Aorta (tissue), 5 donors: ENCODE measurements at places on chromosomes 11 and 22. TPM values are rescaled to one million over a fixed set of nuclear protein-coding genes. Genes with fewer than 3 reads are reported as not detected.
A peak's percentile ranks its signal among the peaks of the same experiment; 100 is the strongest.

DNA sequence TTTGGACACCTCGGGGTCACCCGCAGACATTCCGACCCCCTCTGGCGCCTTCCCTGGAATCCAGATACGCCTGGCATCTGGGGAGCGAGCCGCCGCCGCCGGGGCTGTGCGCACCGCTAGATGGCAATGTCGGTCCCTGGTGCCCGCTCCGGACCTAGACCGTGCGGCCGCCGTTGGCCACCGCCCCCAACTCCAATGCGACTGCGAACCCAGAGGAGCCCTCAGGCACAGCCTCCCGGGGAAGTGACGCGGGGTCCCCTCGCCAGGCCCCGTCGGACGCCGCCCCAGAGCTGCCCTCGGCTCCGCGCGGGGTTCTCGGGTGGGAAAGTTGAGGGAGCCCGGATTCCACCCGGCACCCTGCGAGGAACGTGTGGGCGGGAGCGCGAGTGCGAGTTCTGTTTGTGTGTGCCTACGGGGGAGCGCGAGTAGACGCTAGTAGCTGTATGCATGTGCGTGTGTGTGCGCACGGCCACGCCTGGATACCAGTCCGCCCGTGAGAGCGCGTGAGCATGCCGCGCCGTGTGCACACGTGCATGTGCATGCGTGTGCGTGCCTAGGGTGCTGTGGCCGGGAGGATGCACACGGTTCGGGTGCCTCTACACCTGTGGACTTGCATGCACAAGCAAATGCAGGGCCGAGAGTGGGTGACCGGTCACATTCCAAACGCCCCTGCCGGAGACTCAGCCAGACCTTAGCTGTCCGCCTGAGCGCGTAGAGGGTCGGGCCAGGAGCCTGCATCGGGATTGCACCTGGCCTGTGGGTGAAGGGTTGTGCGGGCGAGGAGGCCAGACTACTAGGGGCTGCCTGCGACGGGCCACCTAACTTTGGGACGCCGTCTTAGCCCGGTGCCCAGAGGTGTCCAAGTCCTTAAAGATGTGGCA, 1.9 kb downstream of the CHRM4 start:
- DNase-seq, result peak; percentile 81
- no peaks in the 10 kb centered on the region for H3K27me3 ChIP-seq
- no peak overlapping the region for H3K27ac ChIP-seq
- no peak overlapping the region for H3K4me3 ChIP-seq
- H3K36me3 ChIP-seq, result no peaks in the 10 kb centered on the region

GRCh38 chr11:57143459-57143858, 38.3 kb upstream of the LRRC55 start:
- no peak overlapping the region for H3K27ac ChIP-seq
- no peaks in the 10 kb centered on the region for H3K36me3 ChIP-seq
- no peak for DNase-seq
- no peak overlapping the region for H3K4me3 ChIP-seq
- H3K4me1 ChIP-seq, result no peaks in the 10 kb centered on the region

- no peaks in the 10 kb centered on the region for H3K27me3 ChIP-seq
- peak within 1 kb of the TSS; percentile 70 for H3K4me3 ChIP-seq
- H3K27ac ChIP-seq, result no peak within 1 kb of the TSS
- DNase-seq, result peak; percentile 98
Observed at GRCh38 chr22:35399678-35400500, at the start of gene MCM5. MCM5 (plus strand) TSS chr22:35400140; CDS start chr22:35400439, 299 bp downstream.

- H3K4me3 ChIP-seq, result no peak overlapping the region
- no peak overlapping the region for H3K27ac ChIP-seq
- H3K27me3 ChIP-seq, result no peaks in the 10 kb centered on the region
- no peaks in the 10 kb centered on the region for H3K4me1 ChIP-seq
- no peak for DNase-seq
Observed at GRCh38 chr11:95443386-95443785, 212.4 kb upstream of the SESN3 start.

VWCE gene
- total RNA-seq, result 3.0 TPM

DNA sequence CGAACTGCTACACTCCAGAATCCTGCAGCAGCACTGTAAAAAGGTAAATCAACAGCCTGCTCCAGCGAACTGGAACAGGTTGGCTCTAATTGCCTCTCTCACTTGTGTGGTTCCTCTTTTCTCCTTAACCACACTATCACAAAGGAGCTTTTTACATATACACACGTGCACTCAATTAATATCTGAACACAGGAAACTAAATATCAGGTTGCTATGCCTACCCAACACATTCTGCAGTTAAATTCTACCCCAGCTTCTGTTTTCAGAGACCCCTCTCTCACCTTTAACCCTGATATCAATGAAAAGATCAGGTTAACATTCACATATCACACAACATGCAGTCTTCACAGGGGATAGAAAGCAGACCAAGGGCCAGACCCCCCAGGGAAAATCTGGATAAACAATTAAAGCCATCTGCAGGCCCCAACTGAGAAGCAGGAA, 11.0 kb downstream of the RBFOX2 start:
- H3K4me1 ChIP-seq, result peaks cover 6% of the 10 kb centered on the region
- no peak overlapping the region for H3K4me3 ChIP-seq
- no peaks in the 10 kb centered on the region for H3K27me3 ChIP-seq

GRCh38 chr11:102184269-102184987, 74.2 kb downstream of the YAP1 start:
- no peak overlapping the region for H3K27ac ChIP-seq
- H3K36me3 ChIP-seq, result no peaks in the 10 kb centered on the region
- no peak for DNase-seq
- H3K27me3 ChIP-seq, result no peaks in the 10 kb centered on the region
- H3K4me3 ChIP-seq, result no peak overlapping the region

GRCh38 chr11:126102436-126102981, 39.8 kb upstream of the CDON start:
- no peaks in the 10 kb centered on the region for H3K36me3 ChIP-seq
- H3K27ac ChIP-seq, result no peak overlapping the region
- no peak for DNase-seq
- no peaks in the 10 kb centered on the region for H3K4me1 ChIP-seq

ANO9 gene
- 1.3 TPM for total RNA-seq

- peaks cover 12% of the 10 kb centered on the region for H3K4me1 ChIP-seq
- no peaks in the 10 kb centered on the region for H3K36me3 ChIP-seq
- H3K4me3 ChIP-seq, result no peak overlapping the region
- DNase-seq, result no peak
- no peak overlapping the region for H3K27ac ChIP-seq
- no peaks in the 10 kb centered on the region for H3K27me3 ChIP-seq
Observed at GRCh38 chr22:24463071-24463760, 31.9 kb upstream of the UPB1 start.

- H3K27me3 ChIP-seq, result no peaks in the 10 kb centered on the region
- no peaks in the 10 kb centered on the region for H3K36me3 ChIP-seq
- DNase-seq, result no peak
- H3K4me3 ChIP-seq, result no peak overlapping the region
- no peaks in the 10 kb centered on the region for H3K4me1 ChIP-seq
- H3K27ac ChIP-seq, result no peak overlapping the region
Observed at GRCh38 chr11:109708184-109708583, 286.2 kb downstream of the C11orf87 start.

GRCh38 chr11:127000291-127000968, at the start of gene KIRREL3:
KIRREL3 (minus strand) TSS chr11:127000770.
- H3K4me3 ChIP-seq, result no peak within 1 kb of the TSS
- no peaks in the 10 kb centered on the region for H3K27me3 ChIP-seq
- DNase-seq, result no peak
- no peak within 1 kb of the TSS for H3K27ac ChIP-seq
- H3K4me1 ChIP-seq, result no peaks in the 10 kb centered on the region

- H3K36me3 ChIP-seq, result no peaks in the 10 kb centered on the region
- H3K4me1 ChIP-seq, result no peaks in the 10 kb centered on the region
- no peak for DNase-seq
- H3K27me3 ChIP-seq, result no peaks in the 10 kb centered on the region
Observed at GRCh38 chr11:20374741-20375300, 11.3 kb downstream of the HTATIP2 start.

- no peaks in the 10 kb centered on the region for H3K4me1 ChIP-seq
- no peak for DNase-seq
- no peaks in the 10 kb centered on the region for H3K27me3 ChIP-seq
- H3K4me3 ChIP-seq, result no peak overlapping the region
Observed at GRCh38 chr11:3995307-3995706, 99.3 kb upstream of the RRM1 start.

DNA sequence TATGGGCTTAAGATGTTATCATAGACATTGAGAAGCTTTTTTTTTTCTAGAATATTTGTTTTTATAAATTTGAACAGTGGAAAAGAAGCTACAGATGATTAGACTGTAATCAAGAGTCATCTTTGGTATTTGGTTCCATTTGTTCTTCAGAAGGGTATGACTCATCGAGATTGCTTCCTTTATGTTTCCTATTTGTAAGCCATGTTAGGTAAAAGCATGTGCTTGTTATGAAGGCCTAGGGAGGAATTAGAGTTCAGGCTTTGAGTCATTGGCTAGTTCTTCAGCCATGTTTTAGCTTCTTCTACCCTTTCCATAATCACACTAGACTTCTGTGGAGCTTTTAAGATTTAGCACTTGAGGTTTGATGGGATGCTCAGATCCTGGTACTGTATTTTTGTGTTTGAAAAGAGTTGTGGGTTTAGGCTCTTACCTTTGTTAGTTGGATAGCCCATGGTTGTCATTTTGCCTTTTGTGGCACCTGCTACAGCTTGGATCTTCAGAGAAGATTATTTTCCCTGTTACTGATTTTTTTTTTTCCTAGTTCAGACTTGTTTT, 44.3 kb downstream of the POLD3 start:
- H3K27me3 ChIP-seq, result no peaks in the 10 kb centered on the region
- DNase-seq, result no peak
- H3K36me3 ChIP-seq, result no peaks in the 10 kb centered on the region
- H3K4me3 ChIP-seq, result no peak overlapping the region
- no peak overlapping the region for H3K27ac ChIP-seq

DNA sequence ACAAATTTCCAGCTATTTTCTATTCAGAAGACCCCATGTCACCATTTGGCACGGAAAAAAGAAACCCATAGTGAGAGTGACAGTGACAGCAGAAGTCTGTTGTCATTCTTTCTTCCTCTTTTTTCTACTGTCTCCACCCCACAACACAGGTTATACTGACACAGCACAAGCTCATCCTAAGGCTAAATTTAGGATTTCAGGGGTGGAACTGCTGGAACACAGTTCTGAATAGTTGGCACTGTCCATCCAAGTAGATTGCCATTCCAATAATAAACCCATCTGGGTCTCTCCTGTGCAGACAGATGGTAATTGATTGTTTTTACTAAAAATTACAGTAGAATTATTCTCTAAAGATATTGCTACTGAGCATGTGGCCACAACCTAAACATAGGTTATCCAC, 95.2 kb upstream of the C11orf87 start:
- H3K27ac ChIP-seq, result no peak overlapping the region
- H3K4me3 ChIP-seq, result no peak overlapping the region
- no peaks in the 10 kb centered on the region for H3K36me3 ChIP-seq
- H3K27me3 ChIP-seq, result no peaks in the 10 kb centered on the region

SPTBN2 gene
- 1.7 TPM for total RNA-seq

MLC1 gene
- total RNA-seq, result 0.39 TPM

DNA sequence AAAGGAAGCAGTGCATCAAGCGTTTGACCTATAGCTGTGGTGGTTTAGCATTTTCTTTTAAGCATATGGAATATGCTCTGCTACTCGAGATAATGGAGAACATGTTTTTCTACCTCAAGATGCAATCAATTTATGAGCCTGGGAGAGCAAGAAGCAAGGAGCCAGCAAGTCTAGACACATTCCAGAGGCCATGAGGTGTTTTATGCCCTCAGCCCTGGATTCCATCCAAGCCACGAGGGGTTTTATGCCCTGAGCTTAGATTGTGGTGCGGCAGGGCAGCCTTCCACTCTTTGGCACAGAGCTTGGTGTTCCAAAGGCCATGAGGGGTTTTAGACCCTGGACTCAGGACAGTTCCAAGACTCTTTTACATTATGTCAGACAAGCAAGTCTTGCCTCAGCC, 11.7 kb upstream of the DNAJB13 start:
- no peak overlapping the region for H3K27ac ChIP-seq
- no peak overlapping the region for H3K4me3 ChIP-seq
- no peaks in the 10 kb centered on the region for H3K4me1 ChIP-seq
- DNase-seq, result no peak
- no peaks in the 10 kb centered on the region for H3K36me3 ChIP-seq
- no peaks in the 10 kb centered on the region for H3K27me3 ChIP-seq

DNA sequence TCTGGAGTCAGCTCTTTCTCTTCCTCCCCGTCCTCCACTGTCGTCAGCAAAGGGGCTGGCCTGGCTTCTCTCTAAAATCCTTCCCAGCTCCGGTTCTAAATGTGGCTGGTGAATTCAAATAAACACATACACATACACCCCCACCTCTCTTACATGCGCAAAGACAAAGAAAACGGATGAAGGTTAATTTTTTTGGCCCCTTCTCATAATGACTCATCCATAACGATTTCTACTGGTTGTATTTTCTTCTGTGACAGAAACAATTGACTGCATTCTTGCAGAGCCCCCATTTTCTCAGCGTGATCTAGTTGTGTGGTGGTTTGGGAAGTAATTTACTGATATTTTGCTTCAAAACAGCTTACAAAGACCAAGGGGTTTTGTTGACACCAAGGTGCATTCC, 130.0 kb upstream of the NTM start:
- H3K4me3 ChIP-seq, result no peak overlapping the region
- no peaks in the 10 kb centered on the region for H3K36me3 ChIP-seq
- no peaks in the 10 kb centered on the region for H3K27me3 ChIP-seq
- H3K27ac ChIP-seq, result no peak overlapping the region

GRCh38 chr11:121965330-121965729, 150.7 kb downstream of the BLID start:
- peak; percentile 66 for DNase-seq
- H3K36me3 ChIP-seq, result no peaks in the 10 kb centered on the region
- H3K27ac ChIP-seq, result no peak overlapping the region

FGF19 gene
- total RNA-seq, result not detected

DNA sequence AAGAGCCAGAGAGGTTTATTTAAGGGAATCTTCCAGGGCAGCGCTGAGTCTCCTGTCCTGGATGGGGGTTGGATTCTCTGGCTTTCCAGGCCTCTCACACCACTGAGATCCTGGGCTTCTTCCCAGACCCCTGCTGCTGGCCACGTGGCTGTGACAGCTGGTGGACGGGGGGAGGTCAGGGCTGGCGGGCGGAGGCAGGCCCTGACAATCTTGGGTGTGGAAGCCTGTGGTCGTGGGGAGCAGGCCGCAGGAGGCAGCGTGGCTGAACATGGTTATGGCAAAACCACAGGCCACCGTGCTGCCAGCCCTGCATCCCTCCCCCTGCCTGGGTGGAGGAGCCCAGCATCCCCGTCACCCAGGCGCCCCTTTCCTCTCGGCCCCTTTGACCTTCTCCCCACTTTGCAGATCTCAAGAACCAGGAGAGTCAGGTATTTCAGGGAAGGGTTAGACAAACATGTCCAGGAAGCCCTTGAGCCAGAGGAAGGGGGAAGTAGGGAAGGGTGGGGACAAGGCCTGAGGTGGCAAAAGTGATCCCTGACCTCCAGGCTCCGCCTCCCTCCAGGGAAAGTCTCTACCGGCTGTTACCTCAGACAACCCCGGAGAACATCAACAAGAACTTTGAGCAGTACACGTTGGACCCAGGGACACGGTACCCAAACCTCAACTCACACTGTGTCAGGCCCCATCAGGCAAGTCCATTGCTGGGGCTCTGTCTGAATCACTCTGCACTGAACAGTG, 111.8 kb downstream of the MICAL2 start:
- H3K4me1 ChIP-seq, result peaks cover 4% of the 10 kb centered on the region
- peaks cover 4% of the 10 kb centered on the region for H3K36me3 ChIP-seq
- H3K27ac ChIP-seq, result peak overlapping the region; percentile 35
- no peaks in the 10 kb centered on the region for H3K27me3 ChIP-seq
- H3K4me3 ChIP-seq, result no peak overlapping the region
- no peak for DNase-seq

RTN4RL2 gene
- 4.3 TPM for total RNA-seq
